Fibroblast of skin of abdomen (primary cell): ENCODE measurements at places on chromosomes 5 and 9.

DNA sequence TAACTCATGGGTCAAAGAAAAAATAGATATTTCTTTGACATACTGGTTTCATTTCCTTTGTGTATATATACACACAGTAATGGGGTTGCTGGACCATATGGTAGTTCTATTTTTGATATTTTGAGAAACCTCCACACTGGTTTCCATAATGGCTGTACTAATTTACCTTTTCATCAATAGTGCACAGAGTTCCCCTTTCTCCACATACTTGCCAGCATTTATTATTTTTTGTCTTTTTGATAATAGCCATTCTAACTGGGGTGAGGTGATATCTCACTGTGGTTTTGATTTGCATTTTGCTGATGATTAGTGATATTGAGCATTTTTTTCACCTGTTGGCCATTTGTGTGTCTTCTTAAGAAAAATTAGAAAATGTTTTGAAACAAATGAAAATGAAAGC is 78.4 kb upstream of the CKMT2 start:
- DNase-seq = no peak

DNA sequence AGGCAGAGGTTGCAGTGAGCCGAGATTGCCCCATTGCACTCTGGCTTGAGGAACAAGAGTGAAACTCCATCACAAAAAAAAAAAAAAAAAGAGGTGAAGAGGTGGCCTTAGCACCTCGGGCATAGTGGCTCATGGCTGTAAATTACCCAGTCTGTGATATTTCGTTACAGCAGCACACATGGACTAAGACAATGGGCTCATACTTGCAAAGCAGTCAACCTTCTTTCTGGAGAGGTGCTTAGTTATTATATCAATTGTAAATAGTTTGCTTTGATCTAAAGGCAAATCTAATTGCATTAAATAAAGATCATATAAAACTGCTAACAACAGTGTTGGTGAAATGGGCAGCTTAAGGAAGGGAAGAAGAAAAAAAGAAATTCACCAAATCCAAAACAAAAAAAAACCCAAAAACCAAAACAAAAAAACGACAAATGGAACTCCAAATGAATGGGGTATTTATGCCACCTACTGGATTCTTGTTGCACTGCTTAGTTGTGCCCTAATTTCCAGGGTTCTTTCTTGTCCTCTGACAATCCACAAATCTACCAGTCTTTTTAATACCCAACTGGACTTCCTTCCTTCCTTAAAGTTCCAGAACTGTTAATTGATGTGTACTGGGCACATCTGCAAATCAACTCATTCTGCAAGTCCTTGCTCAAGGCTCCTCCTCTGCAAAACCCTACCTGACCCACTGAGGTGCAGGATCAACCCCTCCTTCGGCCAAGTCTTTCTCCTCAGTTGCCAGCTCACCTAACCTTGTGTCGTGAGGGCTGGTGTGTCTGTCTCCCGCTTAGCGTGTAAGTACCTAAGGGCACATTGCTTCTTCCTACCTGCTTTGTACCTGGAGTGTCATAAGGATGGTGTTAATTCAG is 35.0 kb upstream of the DMRT1 start:
- DNase-seq = peak; percentile 23

- DNase-seq = peak; percentile 94
These were observed 18.2 kb upstream of the DCP2 start for GRCh38 chr5:112958093-112959088.

GRCh38 chr5:81314581-81314980 is 13.2 kb downstream of the ZCCHC9 start:
- peak; percentile 35 for DNase-seq

- DNase-seq = no peak
These were observed 989.2 kb downstream of the TLE4 start for GRCh38 chr9:80560976-80561375.

- no peak for DNase-seq
These were observed 336.6 kb upstream of the DAB2 start for GRCh38 chr5:39761199-39761950.

DNA sequence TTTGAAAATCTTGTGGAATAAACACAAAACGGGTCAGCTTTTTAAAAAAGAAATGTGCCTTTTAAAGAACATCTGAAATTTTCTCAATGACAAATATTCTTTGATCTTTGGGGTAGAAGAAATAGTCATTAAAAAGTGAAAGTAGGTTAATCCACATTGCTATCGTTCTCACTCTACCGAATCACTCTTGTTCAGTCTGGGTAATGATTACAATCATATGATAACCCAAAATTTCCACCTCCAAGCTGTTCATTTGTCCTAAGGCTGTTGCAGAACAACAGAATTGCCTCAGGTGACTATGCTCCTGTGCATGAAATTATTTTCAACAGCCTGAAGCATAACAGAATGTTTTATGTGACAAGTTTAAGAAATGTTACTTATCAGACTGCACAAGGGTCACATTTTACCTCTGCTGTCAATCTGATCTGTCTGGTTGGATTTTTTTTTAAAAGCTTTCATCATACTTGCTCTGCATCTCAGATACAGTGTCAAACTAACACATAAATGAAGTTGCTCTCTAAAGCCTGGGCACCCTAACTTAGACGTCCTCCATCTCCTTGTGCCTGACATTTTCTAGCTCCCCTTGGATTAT is 227.3 kb downstream of the LURAP1L start:
- DNase-seq = no peak

DNA sequence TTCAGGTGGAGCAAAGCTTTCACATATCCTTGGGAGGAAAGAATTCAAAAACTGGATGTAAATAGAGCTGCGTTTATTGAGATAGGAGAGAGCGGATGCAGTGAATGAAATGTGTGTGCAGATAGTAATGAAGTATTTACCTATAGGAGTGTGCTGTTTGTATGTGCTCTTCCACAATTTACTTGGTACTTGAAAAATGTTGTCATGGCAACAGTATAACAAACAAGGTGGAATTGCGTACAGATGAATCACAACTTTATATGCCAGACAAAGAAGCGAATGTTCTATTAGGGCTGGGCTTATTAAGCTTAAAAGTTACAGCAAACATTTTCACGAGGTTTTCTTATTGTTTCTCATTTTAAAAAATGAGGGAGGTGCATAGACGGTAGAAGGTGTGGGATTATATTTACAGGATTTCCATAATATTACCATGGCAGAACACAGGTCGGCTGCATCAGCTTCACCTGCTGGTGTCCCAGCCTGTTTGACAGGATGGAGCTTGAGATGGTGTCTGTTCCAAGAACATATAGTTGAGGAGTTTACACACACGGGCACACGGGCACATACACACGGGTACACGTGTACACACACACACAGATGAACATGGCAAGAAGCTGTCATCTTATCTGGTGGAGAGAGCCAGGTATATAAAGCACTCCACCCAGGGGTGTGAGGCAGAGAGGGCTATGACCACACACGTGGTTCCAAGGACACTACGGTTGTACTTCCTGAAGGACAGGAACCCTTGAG is 155.7 kb downstream of the RMI1 start:
- no peak for DNase-seq

DNA sequence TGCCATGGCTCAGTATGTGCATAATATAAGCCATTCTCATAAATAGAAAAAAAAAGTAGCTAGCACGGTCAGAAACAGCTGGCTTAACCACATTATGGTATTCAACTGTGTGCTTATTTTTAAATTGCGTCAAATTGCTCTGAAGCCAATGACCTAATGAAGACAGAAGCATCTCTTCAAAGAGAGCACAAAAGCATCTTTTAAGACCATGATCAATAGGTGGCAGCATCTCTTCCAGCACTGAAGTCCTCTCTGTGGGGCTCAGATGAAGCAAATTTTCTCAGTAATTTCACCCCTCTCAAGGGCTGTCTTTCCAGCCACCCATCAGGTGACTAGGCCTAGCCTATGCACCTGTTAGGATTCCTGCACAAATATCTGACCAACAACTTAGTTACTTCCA is 251.4 kb downstream of the GLIS3 start:
- peak; percentile 65 for DNase-seq

GRCh38 chr5:79075646-79076426 is 6.3 kb downstream of the BHMT2 start:
- DNase-seq = no peak

GRCh38 chr5:142059304-142059940 is 46.6 kb upstream of the GNPDA1 start:
- DNase-seq = peak; percentile 8

GRCh38 chr5:76755779-76756637 is 40.1 kb downstream of the F2R start:
- DNase-seq = no peak

- no peak for DNase-seq
These were observed 142.0 kb downstream of the ZNF608 start for GRCh38 chr5:124604419-124604818.

- DNase-seq = no peak
These were observed 179.8 kb downstream of the SEC61B start for GRCh38 chr9:99401680-99402504.

DNA sequence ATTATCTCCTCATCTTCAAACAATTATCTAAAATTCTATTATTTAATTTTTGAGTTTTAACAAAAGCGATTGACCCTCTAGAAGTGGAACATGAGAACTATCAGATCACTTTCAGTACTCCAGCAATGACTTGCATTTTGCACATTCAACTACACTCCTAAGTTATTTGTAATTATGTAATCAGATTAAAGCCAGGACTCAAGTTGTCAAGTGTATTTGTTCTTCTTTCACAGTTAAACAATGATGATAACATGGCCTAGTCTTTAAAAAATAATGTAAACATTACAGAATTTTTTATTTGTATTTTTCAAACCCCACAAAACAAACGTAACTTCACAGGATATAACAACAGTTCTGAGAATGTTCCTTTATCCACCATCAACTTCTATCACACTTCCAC is 2148.9 kb upstream of the ACO1 start:
- no peak for DNase-seq

DNA sequence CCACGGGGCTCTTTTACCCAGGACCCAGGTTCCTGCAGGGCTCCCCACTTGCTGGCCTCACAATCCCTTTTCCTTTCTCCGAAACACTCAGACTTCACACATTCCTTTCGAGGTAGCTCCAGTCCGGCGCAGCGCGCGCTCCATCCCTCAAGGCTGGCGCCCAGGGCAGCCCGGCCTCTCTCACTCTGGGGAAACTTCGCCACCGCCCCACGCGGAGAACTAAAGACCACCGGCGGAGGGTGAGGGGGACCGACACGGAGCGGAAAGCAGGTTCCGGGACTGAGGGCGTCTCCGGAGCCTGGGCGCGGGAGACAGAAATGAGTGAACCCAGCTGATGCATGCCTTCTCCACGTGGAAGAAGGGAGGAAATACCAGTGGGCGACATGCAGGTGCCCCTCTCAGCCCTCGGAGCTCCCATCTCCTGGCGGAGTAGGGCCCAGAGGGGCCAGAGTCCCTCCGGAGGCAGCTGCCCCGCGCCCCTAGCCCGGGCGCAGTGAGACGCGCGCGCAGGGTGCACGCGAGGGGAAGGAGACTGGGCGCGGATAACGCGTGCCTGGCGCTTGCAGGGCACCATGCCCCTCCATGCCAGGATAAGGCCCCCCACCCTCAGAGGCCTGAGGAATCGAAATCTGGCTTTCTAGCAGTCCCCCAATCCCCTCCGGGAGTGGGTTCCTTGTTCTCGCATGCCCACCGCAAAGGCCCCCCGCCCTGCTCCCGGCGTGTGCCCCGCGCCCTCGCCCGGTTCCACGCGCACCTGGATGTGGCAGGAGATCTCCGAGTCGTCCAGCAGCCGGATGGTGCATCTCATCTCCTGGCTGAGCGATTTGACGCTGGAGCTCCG is 650 bp downstream of the FRMD3 start:
- peak; percentile 28 for DNase-seq

DNA sequence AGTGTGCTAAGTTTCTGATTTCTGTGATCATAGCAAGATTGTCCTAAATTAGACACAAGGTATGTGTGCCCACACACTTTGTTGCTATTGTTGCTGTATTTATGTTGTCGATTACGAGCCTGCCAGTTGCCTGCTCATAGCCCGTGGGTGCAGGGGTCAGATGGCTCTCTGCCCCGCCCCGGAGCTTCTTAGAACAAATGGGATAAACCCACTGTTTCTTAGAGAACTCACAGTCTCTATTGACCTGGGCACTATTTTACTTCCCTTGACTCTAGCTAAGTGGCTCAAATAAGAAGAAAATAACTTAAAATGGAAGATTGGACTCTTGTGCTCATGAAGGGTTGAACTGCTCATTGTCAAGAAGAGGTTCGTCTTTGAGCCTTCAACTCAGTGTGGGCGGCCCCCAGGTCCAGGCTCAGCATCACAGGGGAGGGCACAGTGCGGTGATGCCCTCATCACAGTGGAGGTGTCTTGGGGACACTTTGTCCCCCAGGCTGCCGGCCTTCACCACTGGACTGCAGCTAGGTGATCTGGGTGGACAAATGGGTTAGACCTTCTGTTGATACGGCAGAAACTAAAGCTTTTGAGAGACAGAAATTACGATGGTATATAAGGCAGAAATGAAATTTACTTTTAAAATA is 155.5 kb downstream of the TENT4A start:
- no peak for DNase-seq

GRCh38 chr5:142474431-142475094 is 149.7 kb upstream of the SPRY4 start:
- DNase-seq = peak; percentile 65

DNA sequence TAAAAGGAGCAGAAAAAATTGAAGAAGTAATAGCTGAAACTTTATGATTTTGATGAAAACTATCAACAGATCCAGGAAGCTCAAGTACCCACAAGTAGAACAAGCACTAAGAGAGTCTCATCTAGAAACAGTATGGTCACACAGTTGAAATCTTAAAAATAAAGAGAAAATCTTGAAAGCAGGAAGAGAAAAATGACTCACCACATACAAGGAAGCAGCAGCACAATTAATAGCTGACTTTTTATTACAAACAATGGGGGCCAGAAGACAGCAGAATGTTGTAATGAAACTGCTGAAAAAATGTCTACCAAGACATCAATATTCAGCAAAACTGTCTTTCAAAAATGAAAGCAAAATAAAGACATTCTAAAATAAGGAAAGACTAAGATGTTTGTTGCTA is 1108.3 kb upstream of the DMAC1 start:
- peak; percentile 17 for DNase-seq

GRCh38 chr5:80592105-80592504 is 22.0 kb upstream of the ANKRD34B start:
- DNase-seq = no peak

- peak; percentile 87 for DNase-seq
These were observed 75.0 kb downstream of the HMHB1 start for GRCh38 chr5:143886651-143887638.
